Stimulated activated CD4-positive, alpha-beta T cell treated with anti-CD3 and anti-CD28 coated beads, Interleukin-1b, Interleukin-23, amount 100 ng/mL, for 24 hours (primary cell): ENCODE measurements at places on chromosomes 4 and X.

- no peak for DNase-seq
Measured at GRCh38 chr4:16516796-16517439, 290.6 kb upstream of the TAPT1 start.

DNA sequence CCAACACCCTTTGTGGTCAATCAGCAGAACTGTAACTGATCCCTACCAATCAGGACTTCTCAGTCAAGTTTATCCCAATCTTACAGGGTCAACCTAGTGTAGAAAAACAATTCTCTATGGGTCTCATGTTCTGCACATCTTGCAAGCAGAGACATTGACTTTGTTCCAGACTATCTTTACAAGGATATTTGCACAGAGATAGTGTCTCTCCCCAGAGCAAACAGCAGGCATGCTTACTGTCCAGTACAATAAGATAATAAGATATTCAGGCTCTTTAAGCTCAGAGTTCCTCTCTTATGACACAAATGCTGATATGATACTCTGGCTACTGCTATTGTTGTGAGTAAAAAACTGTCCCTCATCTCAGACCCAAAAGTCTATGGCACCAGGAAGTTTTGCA lies 53.2 kb downstream of the ACSL4 start:
- no peak for DNase-seq

- no peak for DNase-seq
Measured at GRCh38 chr4:1600811-1601532, 83.1 kb downstream of the FAM53A start.

GRCh38 chr4:110793381-110793801 lies 170.5 kb upstream of the PITX2 start:
- no peak for DNase-seq

DNA sequence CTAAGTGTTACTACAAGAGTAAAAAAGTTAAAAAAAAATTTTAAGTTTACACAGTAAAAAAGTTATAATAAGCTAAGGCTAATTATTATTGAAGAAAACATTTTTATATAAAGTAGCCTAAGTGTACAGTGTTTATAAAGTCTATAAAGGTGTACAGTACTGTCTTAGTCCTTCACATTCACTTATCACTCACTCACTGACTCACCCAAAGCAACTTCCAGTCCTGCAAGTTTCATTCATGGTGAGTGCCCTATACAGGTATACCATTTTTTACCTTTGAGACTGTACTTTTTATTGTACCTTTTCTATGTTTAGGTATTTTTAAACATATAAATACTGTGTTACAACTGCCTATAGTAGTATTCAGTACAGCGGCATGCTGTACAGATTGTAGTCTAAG lies 74.2 kb downstream of the TMEM165 start:
- no peak for DNase-seq
